ENCODE measurements at places on chromosomes 7 and 10.

DNA sequence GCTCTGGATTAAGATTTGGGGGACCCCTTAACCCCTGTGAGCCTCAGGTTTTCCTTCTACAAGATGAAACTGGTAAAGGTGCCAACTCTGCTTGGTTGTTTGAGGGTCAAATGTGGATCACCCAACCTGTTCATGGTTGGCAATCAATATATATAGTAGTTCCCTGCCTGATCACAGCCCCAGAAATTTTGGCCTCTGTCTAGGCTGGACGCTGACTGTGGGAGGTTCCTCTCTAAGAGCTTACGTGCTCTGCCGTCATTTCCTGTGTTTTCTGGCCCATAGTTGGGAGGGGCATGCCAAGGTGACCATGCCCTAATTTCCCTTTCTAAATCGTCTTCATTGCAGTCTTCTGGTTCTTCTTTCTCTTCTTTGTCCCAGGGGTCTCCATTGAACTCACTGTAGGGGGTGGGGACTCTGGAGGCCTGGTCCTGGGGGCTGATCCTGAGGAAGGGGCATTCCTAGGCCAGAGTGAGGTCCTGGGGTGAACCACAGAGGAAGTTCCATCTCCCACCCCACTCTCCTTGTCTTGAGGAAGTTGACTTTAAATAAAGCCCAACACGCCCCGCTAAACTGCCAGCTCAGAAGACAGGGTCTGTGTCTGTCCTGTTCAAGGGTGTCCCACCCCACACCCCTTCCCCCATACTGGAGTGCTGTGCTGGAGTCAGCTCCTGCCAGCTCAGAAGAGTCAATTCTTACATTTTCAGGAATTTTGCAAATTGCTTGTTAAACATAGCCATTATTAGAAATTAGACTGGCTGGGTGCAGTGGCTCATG is 98.9 kb upstream of the SDK1 start:
- no peak for DNase-seq

DNA sequence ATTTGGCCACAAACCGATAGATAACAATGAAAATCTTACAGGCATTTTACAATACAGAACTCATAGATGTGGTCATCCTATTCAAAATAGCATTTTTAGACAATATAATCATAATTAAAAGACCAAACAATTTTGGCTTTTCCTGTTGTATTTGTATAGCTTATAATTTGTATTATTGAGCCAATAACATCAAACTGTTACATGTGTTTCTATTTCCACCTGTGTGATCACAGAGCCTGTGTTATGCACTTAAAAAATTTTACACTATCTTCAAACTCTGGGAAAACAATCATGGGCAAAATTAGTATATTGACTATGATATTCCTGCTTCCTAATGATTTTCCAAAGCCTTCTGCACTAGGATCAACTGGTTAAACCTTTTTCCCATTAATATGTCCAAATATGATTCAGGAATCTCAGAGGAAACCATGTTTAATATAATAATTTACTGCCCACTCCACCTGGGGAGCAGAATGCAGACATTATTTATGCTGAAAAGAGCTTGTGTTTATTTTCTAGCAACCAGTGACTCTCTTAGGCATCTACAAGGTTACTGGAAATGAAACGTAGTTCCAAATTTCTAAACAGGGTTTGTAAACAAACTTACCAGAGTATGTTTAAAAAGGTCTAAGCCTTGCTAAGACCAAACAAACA is 1.7 kb downstream of the RHOBTB1 start:
- no peak for DNase-seq

DNA sequence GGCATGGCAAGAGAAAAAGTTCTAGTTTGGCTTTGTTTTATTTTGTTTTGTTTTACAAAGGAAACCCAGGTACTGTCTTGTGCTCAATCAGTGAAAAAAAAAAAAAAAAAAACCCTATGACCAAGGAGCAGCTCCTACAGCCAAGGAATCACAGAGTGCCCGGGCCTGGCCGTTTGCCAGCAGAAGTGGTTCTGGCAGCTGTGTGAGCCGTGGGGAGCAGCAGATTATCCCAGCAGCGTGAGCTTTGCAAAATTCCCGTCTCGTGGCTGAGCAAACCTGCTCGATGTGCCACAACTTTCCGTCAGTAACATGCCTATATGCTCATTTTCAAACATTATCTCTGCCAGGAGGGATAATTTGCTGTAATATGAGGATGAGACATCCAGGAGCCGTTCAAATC is 293.7 kb downstream of the POU6F2 start:
- no peak for DNase-seq

- no peak for DNase-seq
These were observed 37.9 kb upstream of the FAM13C start for GRCh38 chr10:59400214-59400613.

- DNase-seq, result no peak
These were observed 36.6 kb upstream of the LEP start for GRCh38 chr7:128204455-128204854.

GRCh38 chr10:127158662-127159061 is 37.7 kb downstream of the INSYN2A start:
- no peak for DNase-seq

GRCh38 chr7:25543798-25544197 is 315.5 kb upstream of the NPVF start:
- no peak for DNase-seq

DNA sequence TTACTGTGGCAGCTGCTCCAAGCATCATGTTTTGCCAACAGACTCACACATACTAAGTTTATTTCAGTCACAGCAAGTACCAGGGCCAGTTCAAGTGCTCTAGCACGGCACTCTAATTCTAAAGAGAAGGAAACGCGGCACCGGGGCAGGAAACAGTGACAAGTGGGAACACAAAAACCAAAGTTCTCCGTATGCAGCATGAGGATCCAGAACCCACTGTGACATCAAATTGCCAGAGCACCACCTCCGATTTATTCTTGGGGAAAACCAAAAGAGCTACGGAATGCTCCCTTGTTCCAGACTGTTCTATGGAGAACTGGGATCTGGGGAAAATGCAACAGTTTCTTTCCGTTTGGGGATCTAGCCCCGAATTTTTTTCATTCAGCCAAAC is 448 bp upstream of the PTER start:
- peak; percentile 11 for DNase-seq

- DNase-seq, result no peak
These were observed 28.0 kb downstream of the ARL5B start for GRCh38 chr10:18687195-18687594.

- no peak for DNase-seq
These were observed 9.5 kb upstream of the HACD1 start for GRCh38 chr10:17626656-17627055.

DNA sequence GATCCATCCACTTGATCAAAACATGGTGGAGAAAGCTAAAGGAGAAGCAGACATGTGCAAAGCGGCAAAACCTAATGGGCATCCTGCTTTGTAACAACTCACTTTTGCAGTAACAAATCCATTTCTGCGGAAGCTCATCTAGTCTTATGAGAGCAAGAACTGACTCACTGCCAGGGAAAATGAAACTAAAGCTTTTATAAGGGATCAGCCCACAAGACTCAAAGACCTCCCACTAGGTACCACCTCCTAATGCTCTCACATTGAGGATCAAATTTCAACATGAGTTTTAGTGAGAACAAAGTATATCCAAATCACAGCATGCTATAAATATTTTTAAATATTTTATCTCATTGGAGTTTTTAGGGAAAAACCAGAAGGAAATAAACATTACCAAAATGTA is 120.1 kb upstream of the GNAI1 start:
- DNase-seq, result no peak

GRCh38 chr10:77285529-77286182 is 352.0 kb downstream of the KCNMA1 start:
- DNase-seq, result no peak

DNA sequence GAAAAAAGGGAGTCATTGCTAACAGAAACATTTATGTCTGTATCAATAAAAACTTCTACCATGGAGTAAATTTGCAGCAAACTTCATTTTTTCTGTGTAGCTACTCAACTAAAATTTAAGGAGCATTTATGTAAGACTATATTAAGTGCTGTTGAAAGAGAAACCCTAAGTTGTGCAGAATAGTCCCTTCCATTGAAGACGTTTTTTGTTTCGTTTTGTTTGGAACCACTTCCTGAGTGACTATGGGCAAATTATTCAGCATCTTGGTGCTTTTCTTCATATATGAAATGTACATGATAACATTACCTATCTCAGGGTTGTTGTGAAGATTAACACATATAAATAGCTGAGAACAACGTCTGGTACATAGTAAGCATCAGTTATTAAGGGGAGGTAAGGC is 24.3 kb downstream of the SEM1 start:
- no peak for DNase-seq

GRCh38 chr7:1457949-1458682 is 1.2 kb downstream of the MICALL2 start:
- DNase-seq, result no peak

DNA sequence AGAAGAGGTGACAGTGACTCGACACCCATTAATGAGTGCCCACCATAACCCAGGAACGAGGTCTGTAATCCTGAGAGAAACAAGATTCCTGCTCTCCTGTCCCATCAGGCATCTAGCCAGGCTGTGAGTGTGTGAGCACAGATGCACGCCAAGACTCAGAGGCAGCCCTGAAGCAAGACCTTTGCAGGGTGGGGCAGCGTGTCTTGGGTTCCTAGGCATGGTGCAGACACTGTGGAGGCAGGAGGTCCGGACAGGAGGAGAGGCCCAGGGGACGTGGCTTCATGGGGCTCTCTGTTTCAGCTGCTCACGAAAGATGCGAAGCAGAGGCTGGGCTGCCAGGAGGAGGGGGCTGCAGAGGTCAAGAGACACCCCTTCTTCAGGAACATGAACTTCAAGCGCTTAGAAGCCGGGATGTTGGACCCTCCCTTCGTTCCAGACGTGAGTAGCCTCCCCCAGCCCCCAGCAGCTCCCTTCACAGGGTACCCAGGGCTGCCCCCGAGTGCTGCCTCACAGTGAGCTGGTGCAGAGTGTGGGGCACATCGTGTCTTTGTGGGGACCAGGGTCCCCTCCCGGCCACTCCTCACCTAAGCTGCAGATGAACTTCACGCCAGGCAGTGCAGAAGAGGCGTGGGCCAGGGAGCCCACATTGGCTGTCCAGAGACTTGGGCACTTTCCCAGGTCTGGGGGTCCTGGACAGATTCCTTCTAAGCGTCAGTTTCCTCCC is 94.5 kb downstream of the RGS10 start:
- DNase-seq, result no peak

DNA sequence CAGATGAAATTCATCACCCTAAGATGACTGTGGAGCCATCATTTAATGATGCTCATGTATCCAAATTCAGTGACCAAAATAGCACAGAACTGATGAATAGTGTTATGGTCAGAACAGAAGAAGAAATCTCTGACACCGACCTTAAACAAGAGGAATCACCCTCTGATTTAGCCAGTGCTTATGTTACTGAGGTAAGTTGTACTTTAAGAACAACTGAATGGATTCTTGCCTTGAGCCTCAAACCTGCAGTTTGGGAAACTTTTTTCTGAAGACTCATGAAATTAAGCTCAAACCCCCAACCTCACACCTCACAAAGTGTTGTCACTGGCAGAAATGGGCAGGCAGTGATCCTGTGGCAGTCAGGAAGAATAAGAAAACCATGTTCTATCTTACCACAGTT is 25.6 kb downstream of the TMEM243 start:
- no peak for DNase-seq
